ENCODE measurements at places on chromosomes 4 and X.

DNA sequence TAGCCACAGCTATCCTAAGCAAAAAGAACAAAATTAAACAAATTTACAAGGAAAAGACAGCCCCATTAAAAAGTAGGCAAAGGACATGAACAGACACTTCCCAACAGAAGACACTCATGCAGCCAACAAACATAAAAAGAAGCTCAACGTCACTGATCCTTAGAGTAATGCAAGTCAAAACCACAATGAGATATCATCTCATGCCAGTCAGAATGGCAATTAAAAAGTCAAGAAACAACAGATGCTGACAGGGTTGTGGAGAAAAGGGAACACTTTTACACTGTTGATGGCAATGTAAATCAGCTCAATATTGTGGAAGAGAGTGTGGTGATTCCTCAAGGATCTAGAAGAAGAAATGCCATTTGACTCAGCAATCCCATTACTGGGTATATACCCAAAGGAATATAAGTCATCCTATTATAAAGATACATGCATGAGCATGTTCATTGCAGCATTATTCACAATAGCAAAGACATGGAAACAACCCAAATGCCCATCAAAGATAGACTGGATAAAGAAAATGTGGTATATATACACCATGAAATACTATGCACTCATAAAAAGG, 163.0 kb upstream of the TET2 start:
- no peak for DNase-seq

DNA sequence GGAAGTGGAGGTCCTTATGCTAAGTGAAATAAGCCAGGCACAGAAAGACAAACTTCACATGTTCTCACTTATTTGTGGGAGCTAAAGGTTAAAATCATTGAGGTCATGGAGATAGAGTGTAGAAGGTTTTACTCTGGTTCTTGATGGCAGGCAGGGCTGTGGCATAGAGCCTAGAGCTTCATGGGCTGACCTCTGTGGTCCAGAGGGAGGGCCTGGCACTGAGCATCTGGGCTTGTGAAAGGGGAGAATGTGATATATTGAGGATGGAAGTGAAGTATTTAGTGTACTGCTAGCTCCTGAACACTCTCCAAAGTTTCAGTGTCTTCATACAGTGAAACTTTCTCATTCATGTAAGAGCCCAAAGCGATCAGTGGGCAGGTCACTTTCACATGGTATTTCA, 71.3 kb upstream of the ANXA3 start:
- DNase-seq = no peak

GRCh38 chr4:122777846-122778673, 45.6 kb downstream of the BBS12 start:
- DNase-seq = no peak

- DNase-seq = no peak
These were observed 28.6 kb downstream of the IDS start for GRCh38 chrX:149476513-149476912.

GRCh38 chrX:42090395-42090794, 167.0 kb upstream of the CASK start:
- DNase-seq = no peak

GRCh38 chrX:29661290-29661689, 554.1 kb upstream of the MAGEB2 start:
- no peak for DNase-seq

DNA sequence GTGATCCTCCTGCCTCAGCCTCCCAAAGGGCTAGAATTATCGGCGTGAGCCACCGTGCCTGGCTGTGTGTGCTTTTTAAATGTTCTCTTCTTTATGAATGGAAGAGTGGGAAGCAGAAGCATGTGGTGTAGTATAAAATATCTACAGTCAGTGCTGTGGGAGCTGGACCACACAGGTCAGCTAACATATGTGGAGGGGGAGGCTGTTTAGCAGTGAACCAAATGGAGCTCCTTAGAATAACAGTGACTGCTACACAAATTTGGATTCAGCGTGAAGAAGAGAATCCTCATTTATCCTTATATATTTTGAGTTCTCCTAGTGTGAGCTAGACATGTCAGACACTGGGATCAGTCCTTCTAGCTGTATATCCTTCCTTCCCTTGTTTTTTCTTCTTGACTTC, 3.2 kb downstream of the SNX25 start:
- DNase-seq = no peak

GRCh38 chrX:38879631-38880220, 78.5 kb downstream of the MID1IP1 start:
- DNase-seq = no peak

DNA sequence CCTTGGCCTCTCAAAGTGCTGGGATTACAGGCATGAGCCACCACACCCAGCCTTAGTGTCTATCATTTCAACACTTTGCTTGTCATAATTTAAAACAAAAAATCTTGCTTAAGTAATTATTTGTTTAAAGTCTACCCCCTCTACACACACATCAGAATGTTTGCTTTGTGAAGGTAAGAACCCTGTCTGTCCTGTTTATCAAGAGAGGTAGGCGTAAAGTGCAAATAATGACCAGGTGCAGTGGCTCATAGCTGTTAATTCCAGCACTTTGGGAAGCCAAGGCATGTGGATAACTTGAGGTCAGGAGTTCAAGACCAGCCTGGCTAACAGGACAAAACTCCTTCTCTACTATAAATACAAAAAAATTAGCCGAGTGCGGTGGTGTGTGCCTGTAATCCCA, 326.7 kb upstream of the CLNK start:
- no peak for DNase-seq

GRCh38 chr4:159608436-159608835, 505.6 kb downstream of the RAPGEF2 start:
- DNase-seq = no peak

DNA sequence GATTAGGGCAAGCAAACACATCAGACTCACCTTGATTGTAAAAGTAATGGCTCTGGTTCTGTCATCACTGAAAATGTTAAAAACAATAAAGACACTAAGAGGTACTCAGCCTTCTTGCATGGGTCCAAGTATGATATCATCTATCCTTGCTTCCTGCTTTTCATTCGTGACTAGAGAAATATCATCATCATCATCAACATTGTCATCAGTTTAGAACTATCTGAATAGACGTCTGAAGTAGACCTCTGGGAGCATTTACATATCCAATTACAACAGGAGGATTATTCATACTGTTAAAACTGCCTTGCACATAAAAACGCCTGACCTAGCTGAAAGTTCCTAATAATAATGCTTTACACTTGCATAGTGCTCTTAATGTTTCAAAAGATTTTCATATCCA, 9.8 kb upstream of the FRAS1 start:
- DNase-seq = no peak

GRCh38 chr4:151361126-151361525, 35.7 kb upstream of the SH3D19 start:
- DNase-seq = no peak
